CD14-positive monocyte (primary cell): ENCODE measurements at places on chromosomes 5 and 9. TPM values are rescaled to one million over a fixed set of nuclear protein-coding genes. Genes with fewer than 3 reads are reported as not detected.

GRCh38 chr5:122315521-122315920 is 3.5 kb downstream of the SNCAIP start:
- no peak overlapping the region for H3K4me3 ChIP-seq
- H3K36me3 ChIP-seq = no peaks in the 10 kb centered on the region
- no peak overlapping the region for H3K27ac ChIP-seq
- H3K27me3 ChIP-seq = peaks cover 40% of the 10 kb centered on the region
- H3K4me1 ChIP-seq = peaks cover 3% of the 10 kb centered on the region

DNA sequence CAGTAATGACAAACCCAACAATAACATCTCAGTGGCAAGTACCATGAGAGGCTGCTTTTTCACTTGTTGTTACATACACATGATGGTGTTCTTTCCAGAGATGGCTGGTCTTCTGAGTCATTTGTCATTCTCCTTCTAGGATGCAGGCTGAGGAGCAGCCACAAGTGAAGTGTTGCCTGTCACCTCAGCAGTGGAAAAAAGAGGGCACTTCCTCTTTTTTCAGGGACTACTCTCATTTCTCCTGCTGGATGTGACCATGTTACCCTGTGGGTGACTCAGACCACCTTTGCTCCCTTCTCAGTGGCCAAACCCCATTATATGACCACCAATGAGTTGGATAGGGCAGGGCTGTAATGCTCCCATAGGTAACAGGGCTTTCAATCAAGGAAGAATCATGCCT is 587.0 kb upstream of the ADAMTS16 start:
- no peaks in the 10 kb centered on the region for H3K4me1 ChIP-seq
- H3K27ac ChIP-seq = no peak overlapping the region
- no peak overlapping the region for H3K4me3 ChIP-seq
- no peaks in the 10 kb centered on the region for H3K36me3 ChIP-seq

DNA sequence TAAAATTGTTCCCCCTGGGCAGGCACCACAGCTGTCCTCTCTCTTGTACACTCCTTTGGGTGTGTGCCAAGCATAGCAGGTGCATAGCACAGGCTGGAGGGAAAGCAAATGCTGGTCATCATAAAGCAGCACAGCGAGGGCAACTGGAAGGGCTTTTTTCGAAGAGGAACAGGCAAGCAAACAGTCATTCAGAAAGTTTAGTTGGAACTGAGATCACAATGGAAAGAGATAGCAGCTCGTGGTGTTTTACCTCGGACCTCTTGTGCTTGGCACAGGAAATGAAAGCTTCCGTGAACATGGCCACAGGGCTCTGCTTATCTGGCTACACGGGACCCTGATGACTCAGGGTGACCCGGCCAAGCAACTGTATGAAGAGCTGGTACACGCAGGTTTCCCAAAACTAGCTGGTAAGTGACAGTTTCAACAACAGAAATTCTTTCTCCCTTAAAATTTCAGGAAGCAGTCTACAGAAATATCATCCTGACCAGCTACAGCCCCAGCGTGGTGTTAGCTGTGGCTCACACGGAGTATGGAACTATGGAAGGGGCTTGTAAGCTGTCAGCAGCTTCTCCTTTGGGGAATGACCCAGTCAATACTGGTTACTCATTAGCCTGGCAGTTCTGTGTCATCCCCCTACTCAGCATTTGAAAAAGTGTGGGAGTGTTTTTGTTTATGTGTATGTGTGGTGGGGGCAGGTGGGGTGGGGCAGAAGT is 48.1 kb downstream of the POC5 start:
- H3K4me3 ChIP-seq = peak overlapping the region; percentile 62
- peak overlapping the region; percentile 59 for H3K27ac ChIP-seq

GRCh38 chr5:170571875-170572852 is 68.3 kb downstream of the KCNIP1 start:
- no peak overlapping the region for H3K27ac ChIP-seq
- H3K36me3 ChIP-seq = no peaks in the 10 kb centered on the region
- H3K27me3 ChIP-seq = peaks cover 9% of the 10 kb centered on the region
- no peak overlapping the region for H3K4me3 ChIP-seq
- H3K4me1 ChIP-seq = peaks cover 6% of the 10 kb centered on the region

GRCh38 chr9:108956022-108956630 is 21.9 kb downstream of the ABITRAM start:
- H3K36me3 ChIP-seq = no peaks in the 10 kb centered on the region
- H3K4me3 ChIP-seq = no peak overlapping the region
- no peaks in the 10 kb centered on the region for H3K27me3 ChIP-seq

DNA sequence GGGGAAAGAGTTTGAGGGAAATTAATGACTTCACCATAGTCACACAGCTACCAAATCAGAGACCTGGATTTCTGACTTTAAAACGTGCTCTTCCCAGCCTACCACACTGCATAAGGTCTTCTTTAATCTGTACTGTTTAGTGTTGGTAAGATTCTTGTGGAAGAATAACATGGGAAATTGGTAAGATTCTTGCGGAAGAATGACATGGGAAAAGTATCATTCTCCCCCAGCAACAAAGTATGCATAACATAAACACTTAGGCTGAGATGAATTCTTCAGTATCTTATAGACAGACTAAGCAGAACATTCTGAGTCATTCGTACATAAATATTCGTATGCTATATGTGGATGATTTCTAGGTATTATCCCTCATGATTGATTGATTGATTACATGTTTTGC is 170.4 kb downstream of the FOCAD start:
- no peaks in the 10 kb centered on the region for H3K27me3 ChIP-seq
- H3K27ac ChIP-seq = no peak overlapping the region
- H3K4me3 ChIP-seq = no peak overlapping the region

DNA sequence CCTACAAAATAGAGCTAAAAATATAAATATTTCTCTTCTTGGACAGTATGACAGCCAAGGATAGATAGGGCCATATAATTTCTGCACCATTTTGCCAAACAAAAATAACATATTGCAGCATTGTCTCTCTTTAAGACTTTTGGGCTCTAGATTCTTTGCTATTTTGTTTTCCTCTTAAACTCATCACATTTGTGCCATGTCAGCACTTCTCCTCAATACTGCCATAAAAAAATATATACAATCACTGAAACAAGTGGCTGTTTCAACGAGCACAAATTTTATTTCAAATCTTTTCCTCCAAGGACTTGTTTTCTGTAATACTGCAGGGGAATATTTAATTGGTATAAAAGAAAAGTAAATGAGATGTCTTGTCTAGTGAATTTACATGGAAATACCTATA is 1570.0 kb upstream of the NUDT12 start:
- H3K36me3 ChIP-seq = no peaks in the 10 kb centered on the region
- no peaks in the 10 kb centered on the region for H3K4me1 ChIP-seq
- no peak overlapping the region for H3K27ac ChIP-seq
- no peaks in the 10 kb centered on the region for H3K27me3 ChIP-seq
- DNase-seq = no peak

- H3K36me3 ChIP-seq = no peaks in the 10 kb centered on the region
- H3K27ac ChIP-seq = no peak overlapping the region
- no peaks in the 10 kb centered on the region for H3K4me1 ChIP-seq
- H3K4me3 ChIP-seq = no peak overlapping the region
Measured at GRCh38 chr9:121773954-121774714, 122.7 kb downstream of the DAB2IP start.

DNA sequence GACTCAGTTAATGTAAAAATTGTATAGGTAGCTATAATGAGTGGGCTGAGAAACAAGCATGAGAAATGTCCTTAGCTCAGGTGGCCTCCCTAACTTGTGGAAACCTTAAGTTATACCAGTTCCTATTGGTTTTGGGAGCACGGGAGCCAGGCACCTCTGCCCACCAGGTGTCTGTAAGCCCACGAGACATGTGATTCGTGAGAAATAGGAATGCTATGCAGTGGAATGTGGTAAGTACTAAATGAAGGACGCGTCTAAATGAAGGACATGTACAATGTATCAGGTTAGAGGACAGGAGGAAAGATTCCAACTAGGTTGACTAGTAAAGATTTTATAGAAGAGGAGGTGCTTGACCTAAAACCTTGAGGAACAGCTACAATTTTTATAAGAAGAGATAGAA is 46.0 kb upstream of the F2RL2 start:
- no peak overlapping the region for H3K27ac ChIP-seq
- no peaks in the 10 kb centered on the region for H3K27me3 ChIP-seq
- H3K36me3 ChIP-seq = peaks cover 98% of the 10 kb centered on the region
- DNase-seq = no peak

DNA sequence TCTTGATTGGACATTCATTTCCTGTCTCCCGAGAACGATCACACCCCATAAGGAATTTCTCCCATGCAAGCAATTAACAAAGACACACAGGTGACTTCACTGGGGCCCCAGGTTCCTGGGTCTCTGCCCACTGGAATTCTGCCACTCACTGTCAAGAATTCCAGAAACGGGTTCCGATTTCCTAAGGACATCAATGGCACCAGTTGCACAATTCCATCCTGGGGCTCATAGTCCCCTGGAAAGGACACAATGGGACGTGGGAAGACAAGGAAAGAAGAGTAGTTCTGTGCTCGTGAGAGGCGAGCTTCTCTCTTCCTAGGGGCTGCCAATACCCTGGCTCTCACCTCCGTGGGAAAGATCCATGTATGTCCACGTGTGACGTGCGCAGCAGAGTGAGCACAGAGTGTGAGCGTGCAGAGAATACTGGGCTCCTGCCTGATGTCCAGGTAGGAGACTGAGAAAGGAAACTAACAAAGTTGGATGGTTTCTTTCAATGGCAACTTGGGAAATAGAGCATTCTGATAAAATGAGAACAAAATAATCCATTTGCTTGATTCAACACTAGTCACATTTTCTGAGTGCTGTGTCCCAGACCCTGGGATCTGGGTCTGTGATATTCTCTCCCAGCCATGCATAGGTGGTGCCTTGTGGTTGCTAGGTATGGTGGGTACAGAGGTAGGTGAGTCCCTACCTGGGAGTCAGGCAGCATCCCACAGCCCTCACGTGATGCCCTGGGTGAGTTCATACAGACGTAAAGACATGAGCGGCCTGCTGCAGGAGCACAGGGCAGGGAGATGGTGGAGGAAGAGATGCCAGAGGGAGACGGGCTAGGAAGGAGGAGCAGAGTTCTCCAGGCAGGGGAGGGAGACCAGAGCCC is 159.8 kb downstream of the COL23A1 start:
- no peaks in the 10 kb centered on the region for H3K36me3 ChIP-seq
- peaks cover 2% of the 10 kb centered on the region for H3K4me1 ChIP-seq
- no peak for DNase-seq
- H3K4me3 ChIP-seq = no peak overlapping the region
- no peak overlapping the region for H3K27ac ChIP-seq
- H3K27me3 ChIP-seq = no peaks in the 10 kb centered on the region

DNA sequence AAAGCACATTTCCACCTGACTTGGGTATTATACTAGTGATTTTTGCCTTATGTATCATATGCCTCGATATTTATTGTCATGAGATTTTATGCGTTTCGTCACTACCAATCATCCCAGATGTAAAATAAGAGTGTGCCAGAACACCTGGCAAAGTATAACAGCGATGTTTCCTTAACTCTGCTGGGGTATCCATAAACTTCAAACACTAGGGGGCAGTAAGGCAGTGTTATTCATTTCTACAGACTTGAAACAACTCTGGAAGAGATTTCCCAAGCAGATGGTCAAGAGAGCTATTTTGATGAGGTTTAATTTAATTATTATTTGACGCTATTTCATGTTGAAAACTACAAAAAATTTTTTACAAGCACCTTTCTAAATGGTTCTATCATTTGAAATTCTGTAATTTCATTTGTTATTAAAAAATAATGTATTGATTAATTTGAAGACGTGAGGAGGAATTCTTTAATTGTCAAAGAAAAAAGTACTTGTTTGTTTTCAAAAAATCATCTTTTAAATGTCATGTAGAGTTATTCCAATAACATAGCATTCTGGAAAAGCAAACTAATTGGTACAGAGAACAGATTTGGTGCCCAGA is 388.5 kb upstream of the CTNND2 start:
- no peaks in the 10 kb centered on the region for H3K27me3 ChIP-seq
- DNase-seq = no peak
- no peak overlapping the region for H3K27ac ChIP-seq
- no peak overlapping the region for H3K4me3 ChIP-seq

DNA sequence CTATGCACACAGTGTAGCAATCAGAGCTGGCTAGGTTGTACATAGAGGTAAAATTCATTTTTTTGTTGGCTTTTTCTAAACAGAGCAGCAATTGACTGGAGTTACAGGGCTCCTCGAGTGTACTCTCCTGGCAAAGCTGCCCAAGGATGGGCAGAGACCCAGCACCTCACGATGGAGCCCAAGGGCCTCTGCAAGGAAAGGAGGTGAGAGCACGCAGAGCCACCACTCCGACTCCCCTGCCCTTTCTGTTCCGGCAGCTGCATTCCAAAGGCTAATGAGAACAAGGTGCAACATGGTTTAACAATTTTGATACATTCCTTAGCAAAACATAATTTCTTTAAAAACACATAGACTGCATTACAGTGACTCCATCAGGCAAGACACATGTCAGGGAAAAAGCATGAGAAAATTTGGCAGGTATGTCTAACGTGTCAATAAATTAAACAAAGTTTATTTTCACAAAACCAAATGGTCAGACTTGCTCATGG is 47.5 kb downstream of the SAXO1 start:
- DNase-seq = no peak
- H3K4me3 ChIP-seq = no peak overlapping the region
- no peaks in the 10 kb centered on the region for H3K27me3 ChIP-seq
- no peak overlapping the region for H3K27ac ChIP-seq
- H3K36me3 ChIP-seq = no peaks in the 10 kb centered on the region
- no peaks in the 10 kb centered on the region for H3K4me1 ChIP-seq

TAS2R1 gene
- not detected in 2 replicates for polyA plus RNA-seq

C9 gene
- polyA plus RNA-seq = not detected in 2 replicates

EPB41L4A gene
- not detected for polyA plus RNA-seq

DMRT2 gene
- polyA plus RNA-seq = not detected

TRMO gene
- 9.9 and 20.6 TPM in 2 replicates for polyA plus RNA-seq

GRXCR2 gene
- not detected for polyA plus RNA-seq

C5 gene
- polyA plus RNA-seq = 1.2 TPM

FREM1 gene
- not detected for polyA plus RNA-seq

FOXD4L3 gene
- polyA plus RNA-seq = not detected
